ENCODE measurements at places on chromosomes 7 and 10. TPM values are rescaled to one million over a fixed set of nuclear protein-coding genes. Genes with fewer than 3 reads are reported as not detected.

Gene CTAGE6
- total RNA-seq: 0.44 TPM

Gene ATG9B
- 0.38 TPM for total RNA-seq

Gene UTF1
- total RNA-seq: not detected

Gene GDF10
- total RNA-seq: 14.5 TPM

Gene FFAR4
- total RNA-seq: 13.7 TPM

Gene AKR1C4
- total RNA-seq: not detected

- H3K36me3 ChIP-seq: no peaks in the 10 kb centered on the region
- no peaks in the 10 kb centered on the region for H3K27me3 ChIP-seq
- no peaks in the 10 kb centered on the region for H3K4me1 ChIP-seq
- H3K27ac ChIP-seq: no peak overlapping the region
- DNase-seq: no peak
These were observed 712.1 kb upstream of the NRP1 start for GRCh38 chr10:34046506-34047034.

DNA sequence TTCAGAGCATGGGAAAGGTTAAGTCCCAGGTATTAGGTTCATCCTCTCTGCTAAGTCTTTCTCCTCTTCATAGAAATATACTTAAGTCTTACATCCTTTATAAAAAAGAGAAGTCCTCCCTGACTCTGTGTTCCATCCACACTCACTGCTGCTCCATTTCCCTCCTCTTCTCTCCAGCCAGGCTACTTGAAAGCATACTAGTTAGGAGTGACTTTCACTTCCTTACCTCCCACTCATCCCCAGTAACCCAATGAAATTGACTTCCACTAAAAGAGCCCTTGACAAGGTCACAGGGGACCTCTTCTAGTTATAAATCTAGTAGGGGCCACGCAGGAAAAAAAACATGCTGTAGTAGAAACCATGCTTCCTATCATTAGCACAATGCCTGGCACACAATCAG is 133.1 kb upstream of the AGK start:
- H3K4me1 ChIP-seq: no peaks in the 10 kb centered on the region
- no peaks in the 10 kb centered on the region for H3K36me3 ChIP-seq
- DNase-seq: no peak
- no peak overlapping the region for H3K27ac ChIP-seq
- H3K27me3 ChIP-seq: no peaks in the 10 kb centered on the region

GRCh38 chr10:34723750-34724149 is 91.3 kb downstream of the PARD3 start:
- H3K27ac ChIP-seq: no peak overlapping the region
- no peak overlapping the region for H3K4me3 ChIP-seq
- DNase-seq: no peak
- H3K36me3 ChIP-seq: no peaks in the 10 kb centered on the region
- H3K4me1 ChIP-seq: peaks cover 59% of the 10 kb centered on the region

DNA sequence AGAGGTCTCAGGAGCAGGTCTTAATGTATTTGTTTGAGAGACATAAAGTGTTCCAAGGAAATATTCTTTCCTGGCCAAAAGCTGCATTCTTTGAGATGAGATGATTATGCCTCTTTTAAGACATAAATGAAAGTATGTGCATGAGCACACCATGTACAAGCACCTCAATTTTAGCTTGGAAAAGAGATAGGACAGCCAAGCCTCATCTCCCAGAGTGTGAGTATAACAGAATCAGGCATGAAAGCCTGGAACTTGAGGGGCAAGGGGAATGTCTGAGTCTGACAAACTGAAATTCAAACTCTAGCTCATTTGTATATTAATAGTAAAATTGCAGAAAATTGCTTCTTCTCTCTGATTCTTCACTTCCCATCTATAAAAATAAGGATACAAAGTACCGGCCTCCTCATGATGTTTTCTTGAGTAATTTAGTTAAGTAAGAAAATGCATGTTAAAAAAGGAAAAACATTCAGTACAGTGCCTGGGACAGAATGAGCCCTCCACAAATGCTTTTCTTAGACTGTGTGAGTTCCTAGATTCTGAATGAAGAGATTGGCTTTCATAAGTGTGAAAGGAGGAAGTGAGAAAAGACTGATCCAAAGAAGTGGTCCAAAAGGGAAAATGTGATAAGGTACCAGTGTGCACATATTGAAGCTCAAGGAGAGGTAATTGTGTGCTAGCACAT is 1260.9 kb upstream of the SORCS1 start:
- no peak for DNase-seq
- no peak overlapping the region for H3K4me3 ChIP-seq
- H3K4me1 ChIP-seq: no peaks in the 10 kb centered on the region
- no peaks in the 10 kb centered on the region for H3K36me3 ChIP-seq
- no peak overlapping the region for H3K27ac ChIP-seq

DNA sequence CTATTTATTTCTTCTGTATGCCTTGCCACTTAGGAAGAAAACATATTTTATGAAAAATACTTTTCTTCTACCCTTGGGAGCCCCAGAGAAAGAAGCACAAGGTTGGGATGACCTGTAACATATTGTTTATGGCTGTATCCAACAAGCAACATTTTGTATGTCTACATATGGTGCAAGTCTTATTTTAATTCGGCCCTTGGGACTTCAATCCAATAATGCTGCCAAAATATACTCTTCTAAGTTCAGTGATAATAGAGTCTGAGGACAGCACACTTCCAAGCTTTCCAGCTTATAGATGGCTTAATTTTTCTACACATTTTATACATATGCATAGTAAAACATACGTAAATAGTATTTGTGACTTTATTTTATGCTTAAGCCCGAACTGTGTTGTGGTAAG is 318.5 kb upstream of the SEMA3A start:
- no peak overlapping the region for H3K27ac ChIP-seq
- H3K4me1 ChIP-seq: no peaks in the 10 kb centered on the region

DNA sequence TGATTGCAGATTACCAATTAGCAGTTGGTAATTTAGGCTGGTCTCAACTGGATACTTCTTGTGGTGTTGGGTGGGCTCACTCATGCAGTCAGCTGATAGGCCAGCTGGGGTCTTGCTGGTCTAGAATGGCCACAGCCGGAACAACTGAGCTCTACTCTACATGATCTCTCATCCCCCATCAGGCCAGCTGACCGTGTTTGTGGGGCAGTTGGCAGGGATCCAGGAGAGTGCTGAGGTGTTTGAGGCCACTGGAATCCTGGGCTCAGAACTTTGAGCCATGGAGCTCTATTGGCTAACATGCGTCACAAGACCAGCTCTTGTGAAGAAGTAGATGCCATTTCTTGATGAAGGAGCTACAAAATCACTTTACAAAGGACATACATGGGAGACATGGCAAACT is 242.4 kb downstream of the GFRA1 start:
- H3K4me3 ChIP-seq: no peak overlapping the region
- no peaks in the 10 kb centered on the region for H3K27me3 ChIP-seq
- H3K27ac ChIP-seq: no peak overlapping the region
- H3K4me1 ChIP-seq: no peaks in the 10 kb centered on the region

DNA sequence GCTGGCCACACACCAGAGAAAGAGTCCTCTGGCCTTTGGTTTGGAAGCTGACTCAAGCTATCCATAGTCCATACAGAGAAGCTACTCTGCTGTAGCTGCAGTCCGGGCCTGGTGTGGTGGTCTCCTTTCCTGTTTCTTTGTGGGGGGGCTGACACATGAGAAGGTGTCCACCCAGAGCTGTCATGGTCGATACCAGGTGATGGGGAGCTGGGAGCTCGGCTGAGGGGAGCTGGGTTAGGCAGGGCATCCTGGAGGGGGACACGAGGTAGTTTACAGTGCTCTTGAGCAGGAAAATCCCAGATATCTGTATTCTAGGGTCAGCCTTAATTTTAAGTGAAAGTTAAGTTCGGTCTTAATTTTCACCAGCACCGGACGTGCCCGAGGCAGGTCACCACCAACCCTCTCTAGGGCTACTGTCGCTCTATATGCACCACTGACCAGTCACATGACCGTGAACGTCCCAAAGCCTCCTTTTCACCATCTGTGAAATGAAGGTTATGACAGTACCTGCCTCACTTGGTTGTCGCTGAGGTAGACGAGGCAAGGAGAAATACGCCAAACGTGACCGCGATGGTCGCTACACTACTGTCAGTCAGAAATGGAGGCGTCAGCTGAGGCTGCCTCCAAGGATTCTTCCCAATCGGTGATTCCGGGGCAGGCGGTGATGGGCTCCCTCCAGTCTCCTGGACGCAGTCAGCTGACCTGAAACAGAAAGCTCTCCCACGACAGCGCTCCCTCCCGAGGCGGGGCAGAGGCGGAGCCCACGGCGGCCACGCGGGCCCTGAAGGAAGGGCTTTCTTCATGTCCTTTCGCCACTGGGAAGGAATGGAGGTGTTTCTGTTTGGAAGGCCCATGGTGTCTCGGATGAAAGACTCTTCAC is 69.4 kb upstream of the SHH start:
- no peak for DNase-seq
- no peaks in the 10 kb centered on the region for H3K4me1 ChIP-seq
- H3K36me3 ChIP-seq: no peaks in the 10 kb centered on the region

GRCh38 chr7:86647385-86648094 is 3.8 kb downstream of the GRM3 start:
- H3K27ac ChIP-seq: no peak overlapping the region
- H3K27me3 ChIP-seq: peaks cover 26% of the 10 kb centered on the region

DNA sequence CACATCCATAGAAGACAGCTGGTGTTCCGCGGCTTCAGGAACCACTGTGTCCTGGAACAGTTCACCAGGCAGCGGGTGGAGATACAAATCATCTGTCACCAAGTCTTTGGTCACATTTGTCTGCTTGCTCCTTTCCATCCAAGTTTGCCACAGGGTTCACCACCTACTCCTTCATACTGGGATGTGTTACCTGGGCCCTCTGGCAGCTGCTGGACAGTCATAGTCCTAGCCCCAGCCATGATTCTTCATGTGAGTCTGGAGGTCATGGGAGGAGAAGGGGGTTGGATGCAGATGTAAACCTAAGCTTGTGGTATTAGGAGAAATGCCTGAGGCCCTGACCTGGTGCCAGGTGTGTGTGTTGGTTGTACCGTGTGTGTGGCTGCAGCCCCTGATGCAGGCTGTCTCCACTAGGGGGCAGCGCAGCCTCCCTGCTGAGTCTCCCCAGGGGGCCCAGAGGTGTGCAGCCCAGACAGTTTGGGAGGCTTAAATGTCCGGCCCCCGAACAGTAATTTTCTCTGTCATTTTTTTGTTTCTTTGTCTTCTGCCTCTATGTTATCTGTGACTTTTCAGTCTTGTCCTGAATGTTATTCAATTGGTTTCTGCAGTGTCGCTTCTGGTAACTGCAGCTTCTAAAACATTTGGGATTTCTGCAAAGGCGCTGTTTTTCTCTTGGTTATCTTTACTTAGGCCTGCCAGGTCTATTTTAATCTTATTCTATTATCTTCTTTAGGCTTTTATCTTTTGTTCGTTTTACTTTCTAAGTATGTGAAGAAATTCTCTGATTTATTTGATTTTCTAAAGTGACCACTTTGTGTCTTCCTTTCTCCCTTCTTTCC is 14.8 kb downstream of the NPS start:
- H3K27ac ChIP-seq: no peak overlapping the region
- peaks cover 8% of the 10 kb centered on the region for H3K4me1 ChIP-seq
- no peak overlapping the region for H3K4me3 ChIP-seq
- peak; percentile 66 for DNase-seq
- H3K36me3 ChIP-seq: no peaks in the 10 kb centered on the region
- peaks cover 5% of the 10 kb centered on the region for H3K27me3 ChIP-seq

- H3K27me3 ChIP-seq: peaks cover 6% of the 10 kb centered on the region
- no peak overlapping the region for H3K27ac ChIP-seq
- peaks cover 8% of the 10 kb centered on the region for H3K4me1 ChIP-seq
- peak; percentile 54 for DNase-seq
- no peak overlapping the region for H3K4me3 ChIP-seq
These were observed 16.1 kb upstream of the TAS2R40 start for GRCh38 chr7:143205560-143206293.

- H3K27ac ChIP-seq: peak overlapping the region; percentile 81
- H3K27me3 ChIP-seq: no peaks in the 10 kb centered on the region
- peaks cover 26% of the 10 kb centered on the region for H3K4me1 ChIP-seq
- peak; percentile 59 for DNase-seq
These were observed 593 bp upstream of the CUX1 start for GRCh38 chr7:101816595-101817470.
